RPMI8226 (cell line): ENCODE measurements at places on chromosomes 16 and 17.
A peak's percentile ranks its signal among the peaks of the same experiment; 100 is the strongest.

- no peak for DNase-seq
These were observed 27.5 kb upstream of the CDH15 start for GRCh38 chr16:89143911-89144675.

GRCh38 chr16:88003736-88004135, 52.5 kb downstream of the BANP start:
- no peak for DNase-seq

DNA sequence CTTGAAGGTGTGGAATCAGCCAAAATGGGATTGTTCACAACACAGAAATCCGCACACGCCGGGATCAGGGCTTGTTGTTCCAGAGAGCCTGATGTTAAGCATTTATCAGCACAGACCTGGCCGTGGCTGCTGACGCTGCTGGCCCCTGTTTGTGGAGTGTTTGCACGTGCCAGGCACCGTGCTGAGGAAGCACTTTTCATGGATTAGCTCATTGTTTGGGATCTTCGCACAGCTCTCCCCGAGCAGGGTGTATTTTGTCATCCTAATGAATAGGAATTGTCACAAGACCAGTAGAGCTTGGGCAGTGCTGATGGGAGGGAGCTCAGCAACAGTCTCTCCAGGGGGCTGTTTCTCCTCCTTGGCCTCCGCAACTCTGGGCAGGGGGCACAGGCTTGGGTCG, 160.4 kb upstream of the PLCG2 start:
- DNase-seq, result no peak

DNA sequence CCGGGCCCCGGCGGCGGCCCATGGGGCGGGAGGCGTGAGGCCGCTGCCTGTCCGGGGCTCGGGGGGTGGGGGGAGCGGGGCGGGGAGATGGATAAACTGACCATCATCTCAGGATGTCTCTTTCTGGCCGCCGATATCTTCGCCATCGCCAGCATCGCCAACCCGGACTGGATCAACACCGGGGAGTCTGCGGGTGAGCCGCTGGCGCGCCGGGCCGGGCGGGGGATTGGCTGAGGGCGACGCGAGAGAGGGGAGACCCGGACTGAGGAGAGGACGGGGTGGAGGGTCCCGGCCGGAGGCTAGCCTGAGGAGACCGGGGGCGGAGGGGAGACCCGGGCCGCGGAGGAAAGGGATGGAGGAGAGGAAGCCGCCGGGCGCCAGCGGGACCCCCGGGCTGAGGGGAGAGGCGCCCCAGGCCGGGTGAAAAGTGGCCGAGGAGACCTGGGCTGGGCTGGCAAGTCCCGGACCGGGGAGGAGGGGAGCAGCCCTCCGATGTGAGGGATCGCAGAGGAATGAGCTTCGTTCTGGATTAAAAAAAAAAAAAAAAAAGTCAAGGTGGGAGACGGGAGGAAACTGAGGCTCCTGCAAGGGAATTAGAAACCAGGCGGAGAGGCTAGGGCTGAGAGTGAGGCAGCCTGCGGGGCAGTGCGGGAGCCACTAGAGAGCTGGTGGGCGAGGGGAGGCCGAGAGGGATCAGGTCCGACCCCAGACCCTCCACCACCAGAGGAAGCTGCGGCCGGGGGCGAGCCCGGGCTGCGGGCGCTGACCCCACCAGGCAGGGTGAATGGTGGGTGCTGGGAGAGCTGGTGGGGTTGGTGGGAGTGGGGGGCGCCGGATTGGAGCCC, 526 bp downstream of the MOSMO start:
- DNase-seq, result peak; percentile 32

GRCh38 chr16:2675714-2676113, 6.6 kb upstream of the KCTD5 start:
- no peak for DNase-seq

DNA sequence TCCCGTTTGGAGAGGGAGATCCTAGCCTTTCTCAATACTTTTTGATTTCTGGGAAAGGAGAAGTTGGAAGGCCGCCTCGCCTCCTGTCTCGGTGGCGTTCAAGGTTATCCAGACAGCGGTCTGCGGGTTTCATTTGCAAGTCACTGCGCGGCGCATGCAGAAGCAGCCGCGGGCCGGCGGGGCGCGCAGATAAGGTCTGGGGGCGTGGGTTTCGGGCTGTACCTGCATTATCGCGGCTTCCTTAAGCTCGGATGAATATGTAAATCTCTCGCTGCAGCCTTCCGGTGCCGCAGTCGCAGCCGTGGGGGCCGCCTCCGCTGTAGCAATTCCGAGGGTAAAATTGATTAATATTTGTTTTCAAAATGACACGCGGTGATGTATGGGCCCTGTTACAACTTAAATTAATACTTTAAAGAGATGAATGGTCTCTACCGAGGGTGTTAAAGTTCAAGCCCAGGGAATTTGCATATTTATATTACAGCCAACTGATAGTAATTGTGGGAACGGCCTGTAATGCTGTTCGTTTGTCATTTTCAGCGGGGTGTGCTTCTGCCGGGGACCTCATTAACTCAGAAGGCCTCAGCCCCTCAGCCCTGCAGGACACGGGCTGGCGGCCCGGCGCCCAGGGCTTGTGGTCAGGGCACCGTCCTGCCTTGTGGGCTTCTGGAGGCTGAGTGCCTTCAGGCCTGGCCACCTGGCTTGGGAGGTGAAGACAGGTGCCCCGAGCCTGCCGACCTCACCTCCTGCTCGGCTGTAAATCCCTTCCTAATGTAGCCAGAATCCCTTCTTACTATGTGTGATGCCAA, 99.4 kb downstream of the CYLD start:
- DNase-seq, result no peak

GRCh38 chr17:81261582-81262336, 22.6 kb downstream of the NDUFAF8 start:
- no peak for DNase-seq

- no peak for DNase-seq
These were observed 22.5 kb downstream of the HEATR3 start for GRCh38 chr16:50088302-50088701.

DNA sequence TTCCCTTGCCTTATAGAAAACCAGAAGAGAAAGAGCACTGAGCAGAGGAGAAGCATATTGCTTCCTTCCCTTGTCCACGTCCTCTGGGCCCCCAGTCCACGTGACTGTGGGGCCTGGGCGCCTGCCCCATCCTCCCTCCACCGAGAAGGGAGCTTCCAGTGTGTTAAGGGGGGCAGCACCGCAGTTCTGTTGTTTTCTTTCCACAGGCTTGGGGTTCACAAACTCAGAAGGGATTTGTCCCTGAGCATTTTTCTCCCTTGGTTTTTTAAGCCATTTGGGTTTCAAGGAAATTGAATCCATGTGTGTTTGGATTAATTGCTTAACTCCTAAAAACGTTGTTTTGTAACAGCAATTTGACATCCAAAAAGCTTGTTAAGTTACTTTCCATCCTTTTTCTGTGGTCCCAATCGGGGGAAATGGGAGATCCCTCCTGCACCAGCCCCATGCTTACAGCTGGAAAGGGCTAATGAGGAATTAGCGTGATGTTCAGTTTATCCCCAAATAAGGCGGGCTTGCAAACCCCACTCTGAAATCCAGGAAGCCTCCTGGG, 347.5 kb upstream of the TNRC6C start:
- no peak for DNase-seq

- no peak for DNase-seq
These were observed 318.3 kb downstream of the CBLN1 start for GRCh38 chr16:48963306-48963705.

- no peak for DNase-seq
These were observed 885.8 kb downstream of the KCNJ2 start for GRCh38 chr17:71055128-71055527.

DNA sequence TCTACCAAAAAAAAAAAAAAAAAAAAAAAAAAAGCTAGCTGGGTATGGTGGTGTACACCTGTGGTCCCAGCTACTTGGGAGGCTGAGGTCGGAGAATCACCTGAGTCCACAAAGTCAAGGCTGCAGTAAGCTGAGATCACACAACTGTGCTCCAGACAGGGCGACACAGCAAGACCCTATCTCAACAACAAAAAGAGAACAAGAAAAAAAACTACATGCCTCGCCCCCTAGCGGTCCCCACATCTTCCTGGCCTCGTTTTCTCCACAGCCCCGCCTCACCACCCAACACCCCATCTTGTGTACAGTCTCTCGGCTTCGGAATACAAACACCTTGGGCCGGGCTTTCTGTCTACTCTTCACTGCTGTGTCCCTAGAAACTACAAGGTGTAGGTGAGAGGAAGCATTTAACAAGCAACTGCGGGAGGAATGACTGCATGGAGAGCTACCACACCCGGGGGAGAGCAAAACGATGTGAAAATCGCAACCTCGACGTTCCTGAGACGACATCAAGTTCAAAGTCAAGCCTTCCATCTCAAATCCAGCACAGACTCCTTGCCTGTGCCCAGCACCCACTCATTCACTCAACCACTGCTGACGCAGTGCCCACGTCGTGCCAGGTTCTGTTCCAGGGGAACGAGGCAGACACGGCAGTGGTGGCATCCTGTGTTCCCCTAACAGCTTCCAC, 9.0 kb downstream of the NTAN1 start:
- no peak for DNase-seq

DNA sequence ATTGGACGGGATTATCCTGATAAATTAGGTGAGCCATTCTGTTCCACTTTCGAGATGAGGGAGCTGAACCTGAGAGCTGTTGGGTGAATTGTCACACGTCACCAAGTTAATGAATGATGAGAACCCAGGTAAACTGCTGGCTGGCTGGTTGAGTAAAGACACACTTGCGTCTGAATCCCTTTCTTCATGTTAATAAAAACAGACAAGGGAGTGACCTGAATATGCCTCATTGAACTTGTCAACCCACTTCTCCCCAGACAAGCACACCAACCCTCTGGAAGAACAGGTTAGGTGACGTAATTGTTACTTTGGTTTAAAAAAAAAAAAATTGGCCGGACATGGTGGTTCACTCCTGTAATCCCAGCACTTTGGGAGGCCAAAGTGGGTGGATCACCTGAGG, 400.9 kb upstream of the CDH5 start:
- no peak for DNase-seq

- peak; percentile 88 for DNase-seq
These were observed at the start of gene MILR1 for GRCh38 chr17:64448665-64449512. MILR1 (plus strand) TSS chr17:64449115; CDS start chr17:64449169, 54 bp downstream.

DNA sequence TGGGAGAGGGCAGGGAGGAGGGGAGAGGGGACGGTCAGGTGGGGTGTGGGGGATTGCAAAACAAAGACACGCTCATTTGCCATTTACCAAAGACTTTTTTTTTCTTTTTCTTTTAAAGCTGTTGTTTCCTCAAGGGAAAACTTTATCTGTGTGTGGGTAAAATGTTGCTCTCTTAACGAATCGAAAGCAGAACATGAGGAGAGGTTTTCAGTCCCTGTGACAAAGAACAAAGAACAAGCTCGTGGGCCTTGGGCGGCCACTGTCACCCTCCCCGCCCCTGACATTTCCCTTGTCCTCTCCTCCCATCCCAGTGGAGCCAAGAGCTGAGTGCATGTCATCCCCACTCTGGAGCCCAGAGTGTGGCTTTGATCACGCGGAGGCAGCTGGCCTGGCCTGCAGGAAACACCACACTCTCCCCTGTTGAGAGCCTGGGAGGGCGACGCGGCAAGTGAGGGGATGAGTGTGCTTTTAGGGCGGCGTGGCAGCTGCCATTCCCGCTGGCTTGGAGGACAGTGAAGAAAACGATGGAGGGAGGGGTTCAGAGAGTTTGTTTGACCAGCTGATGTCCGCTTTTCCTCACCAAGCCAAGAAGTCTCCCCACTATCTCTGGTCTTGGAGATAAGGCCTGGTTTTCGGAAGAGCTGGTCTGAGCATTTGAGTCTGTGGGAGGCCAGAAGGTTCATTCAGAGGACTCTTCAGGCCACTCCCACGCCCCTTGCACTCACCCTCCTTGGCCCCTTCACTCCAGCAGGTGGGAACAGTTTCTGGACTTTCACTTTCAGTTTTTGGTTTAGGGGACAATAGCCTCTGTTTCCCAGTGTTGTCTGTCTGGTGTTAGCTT, 11.4 kb downstream of the CCR7 start:
- no peak for DNase-seq

DNA sequence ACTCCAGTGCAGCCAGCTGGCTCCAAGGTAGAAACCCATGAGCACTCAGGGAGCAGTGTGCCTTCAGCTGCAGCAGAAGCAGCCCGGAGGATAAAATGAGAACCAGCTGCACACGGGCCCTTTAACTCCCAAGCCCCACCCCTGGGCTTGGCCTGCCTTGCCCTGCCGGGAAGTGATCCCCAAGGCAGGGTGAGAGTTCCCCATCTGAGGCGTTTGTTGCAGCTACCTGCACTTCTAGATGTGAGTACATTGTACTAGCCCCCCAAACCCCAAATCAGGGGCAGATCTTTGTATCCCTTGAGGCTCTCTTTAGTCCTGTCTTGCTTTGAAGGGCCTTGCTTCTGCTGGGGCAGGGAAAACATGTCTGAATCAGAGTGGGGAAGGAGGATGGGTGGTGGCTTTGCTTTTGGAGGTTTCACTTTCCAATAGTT, at the start of gene MVP:
Gene MVP, plus strand, starts transcription at position 192 of the 431 bp plus-strand sequence. CDS start 10,088 bp downstream, outside the sequence.
- DNase-seq, result peak; percentile 88

GRCh38 chr17:2214929-2215615, 88.5 kb downstream of the SMG6 start:
- peak; percentile 33 for DNase-seq

- DNase-seq, result peak; percentile 33
These were observed 198.0 kb upstream of the MPHOSPH6 start for GRCh38 chr16:82368041-82368440.
